Renal cortical epithelial cell (primary cell): ENCODE measurements at places on chromosomes 7 and 10.

DNA sequence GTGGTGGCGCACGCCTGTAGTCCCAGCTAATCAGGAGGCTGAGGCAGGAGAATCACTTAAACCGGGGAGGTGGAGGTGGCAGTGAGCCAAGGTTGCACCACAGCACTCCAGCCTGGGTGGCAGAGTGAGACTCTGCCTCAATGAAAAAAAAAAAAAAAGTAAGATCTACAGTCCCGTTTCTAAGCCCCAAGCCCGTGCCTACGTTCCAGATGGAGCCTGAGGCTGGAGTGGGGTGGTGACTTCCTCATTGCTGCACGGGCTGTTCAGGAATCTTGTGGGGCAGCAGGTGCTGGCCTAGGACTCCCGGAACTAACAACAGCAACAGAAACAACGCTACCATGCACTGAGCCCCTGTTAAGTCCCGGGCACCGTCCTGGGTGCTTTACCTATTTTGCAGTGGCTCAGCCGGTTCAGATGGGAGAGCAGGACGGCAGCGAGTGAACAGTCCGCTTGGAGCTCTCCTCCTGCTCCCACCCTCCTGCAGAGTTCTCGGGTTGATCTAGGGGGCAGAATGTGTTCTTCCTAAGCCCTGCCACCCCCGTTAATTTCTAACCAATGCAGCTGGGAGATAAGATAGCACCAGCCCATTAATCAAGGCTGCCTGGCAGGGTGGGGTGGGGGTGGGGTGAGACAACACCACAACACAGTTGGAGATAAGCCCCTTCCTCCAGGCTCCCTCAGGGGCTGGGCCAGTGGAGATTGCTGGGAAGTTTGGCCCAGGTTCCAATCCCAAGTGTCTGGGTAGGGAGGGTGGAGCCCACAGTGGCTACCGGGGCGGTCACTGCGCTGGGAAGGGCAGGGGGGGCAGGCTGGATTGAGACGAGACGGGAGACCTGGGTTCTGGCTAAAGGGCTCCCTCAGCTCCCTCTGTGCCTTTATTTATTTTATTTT is 17.0 kb upstream of the SFRP5 start:
- peak; percentile 25 for DNase-seq

DNA sequence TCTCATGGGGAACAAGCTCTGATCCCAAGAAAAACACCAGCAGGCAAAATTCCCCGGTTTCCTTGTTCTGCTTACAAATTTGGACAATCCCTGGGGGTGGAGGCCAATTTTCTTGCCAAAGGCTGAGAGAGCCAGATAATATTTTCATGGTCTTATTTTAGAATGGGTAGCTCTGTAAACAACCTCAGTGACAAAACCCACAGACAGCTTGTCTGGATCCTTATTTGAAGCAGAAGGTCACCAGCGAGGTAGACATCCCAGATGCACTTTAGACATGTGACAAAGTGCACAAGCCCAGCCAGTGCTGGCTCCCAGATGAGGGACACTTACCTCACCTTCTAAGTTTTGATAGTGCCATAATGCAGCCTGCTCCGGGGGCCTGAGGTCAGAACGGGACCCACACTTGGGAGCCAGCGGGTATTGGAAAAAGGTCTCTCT is 102.6 kb upstream of the DDC start:
- no peak for DNase-seq

DNA sequence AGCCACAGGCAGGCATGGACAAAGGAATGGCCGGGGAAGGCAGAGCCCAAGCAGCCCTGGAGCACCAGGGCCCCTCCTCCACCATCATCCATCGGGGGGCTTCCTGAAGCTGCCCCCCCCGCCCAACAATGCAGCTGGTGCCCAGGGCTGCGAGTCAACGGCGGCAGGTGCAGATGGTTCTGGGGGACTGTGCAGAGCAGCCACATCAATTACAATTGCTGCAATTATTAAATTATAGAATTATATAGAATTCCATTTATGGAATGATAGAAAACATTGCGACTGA is 28.3 kb downstream of the EBF3 start:
- no peak for DNase-seq

GRCh38 chr10:28805390-28805789 is 128.1 kb downstream of the BAMBI start:
- DNase-seq: peak; percentile 6

DNA sequence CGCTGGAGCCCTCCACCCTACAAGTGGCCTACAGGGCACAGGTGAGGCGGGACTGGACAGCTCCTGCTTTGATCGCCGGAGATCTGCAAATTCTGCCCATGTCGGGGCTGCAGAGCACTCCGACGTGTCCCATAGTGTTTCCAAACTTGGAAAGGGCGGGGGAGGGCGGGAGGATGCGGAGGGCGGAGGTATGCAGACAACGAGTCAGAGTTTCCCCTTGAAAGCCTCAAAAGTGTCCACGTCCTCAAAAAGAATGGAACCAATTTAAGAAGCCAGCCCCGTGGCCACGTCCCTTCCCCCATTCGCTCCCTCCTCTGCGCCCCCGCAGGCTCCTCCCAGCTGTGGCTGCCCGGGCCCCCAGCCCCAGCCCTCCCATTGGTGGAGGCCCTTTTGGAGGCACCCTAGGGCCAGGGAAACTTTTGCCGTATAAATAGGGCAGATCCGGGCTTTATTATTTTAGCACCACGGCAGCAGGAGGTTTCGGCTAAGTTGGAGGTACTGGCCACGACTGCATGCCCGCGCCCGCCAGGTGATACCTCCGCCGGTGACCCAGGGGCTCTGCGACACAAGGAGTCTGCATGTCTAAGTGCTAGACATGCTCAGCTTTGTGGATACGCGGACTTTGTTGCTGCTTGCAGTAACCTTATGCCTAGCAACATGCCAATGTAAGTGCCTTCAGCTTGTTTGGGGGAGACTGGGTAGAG is at the start of gene COL1A2:
TSS of gene COL1A2 (plus strand) at position 459 of the 704 bp plus-strand sequence. CDS start at position 596, 137 bp downstream.
- DNase-seq: peak; percentile 13

- DNase-seq: no peak
Measured at GRCh38 chr7:101969997-101970585, 152.7 kb downstream of the CUX1 start.

DNA sequence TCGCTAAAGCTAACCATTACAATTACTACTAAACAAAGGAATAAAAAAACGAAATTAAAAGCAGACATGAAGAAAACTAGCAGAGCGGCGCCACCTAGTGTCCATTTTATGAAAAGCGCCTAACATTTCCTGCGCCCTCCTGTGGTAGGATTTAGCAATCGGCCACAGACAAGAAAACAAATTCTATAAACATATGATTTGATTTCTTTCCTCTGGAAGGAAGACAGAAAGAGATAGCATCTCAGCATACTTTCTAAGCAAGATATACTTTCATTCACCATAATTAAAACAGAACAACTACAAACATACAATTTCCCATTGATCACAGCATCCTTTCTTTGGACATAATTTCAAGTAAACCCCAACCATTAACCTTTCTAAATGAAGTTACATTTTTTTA is 337.7 kb upstream of the NPVF start:
- DNase-seq: peak; percentile 49

DNA sequence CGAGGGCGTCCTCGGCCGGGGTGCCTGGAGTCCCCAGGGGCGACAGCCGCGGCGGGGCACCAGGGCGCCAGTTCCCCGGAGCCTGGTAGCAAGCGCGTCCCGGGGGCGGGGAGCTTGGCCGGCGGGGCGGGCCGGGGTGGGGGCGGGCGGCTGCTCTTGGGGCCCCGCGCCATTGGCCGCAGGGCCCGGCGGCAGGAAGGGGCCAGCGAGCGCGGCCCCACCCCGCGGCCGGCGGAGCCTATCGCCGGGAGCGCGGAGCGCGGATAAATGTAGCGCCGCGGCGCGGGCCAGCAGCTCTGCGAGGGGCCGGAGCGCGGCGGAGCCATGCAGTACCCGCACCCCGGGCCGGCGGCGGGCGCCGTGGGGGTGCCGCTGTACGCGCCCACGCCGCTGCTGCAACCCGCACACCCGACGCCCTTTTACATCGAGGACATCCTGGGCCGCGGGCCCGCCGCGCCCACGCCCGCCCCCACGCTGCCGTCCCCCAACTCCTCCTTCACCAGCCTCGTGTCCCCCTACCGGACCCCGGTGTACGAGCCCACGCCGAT is at the start of gene HHEX:
TSS of gene HHEX (plus strand) at position 293 of the 548 bp plus-strand sequence. CDS start at position 325, 32 bp downstream.
- no peak for DNase-seq

GRCh38 chr10:97058521-97058920 is 127.2 kb downstream of the SLIT1 start:
- DNase-seq: no peak

DNA sequence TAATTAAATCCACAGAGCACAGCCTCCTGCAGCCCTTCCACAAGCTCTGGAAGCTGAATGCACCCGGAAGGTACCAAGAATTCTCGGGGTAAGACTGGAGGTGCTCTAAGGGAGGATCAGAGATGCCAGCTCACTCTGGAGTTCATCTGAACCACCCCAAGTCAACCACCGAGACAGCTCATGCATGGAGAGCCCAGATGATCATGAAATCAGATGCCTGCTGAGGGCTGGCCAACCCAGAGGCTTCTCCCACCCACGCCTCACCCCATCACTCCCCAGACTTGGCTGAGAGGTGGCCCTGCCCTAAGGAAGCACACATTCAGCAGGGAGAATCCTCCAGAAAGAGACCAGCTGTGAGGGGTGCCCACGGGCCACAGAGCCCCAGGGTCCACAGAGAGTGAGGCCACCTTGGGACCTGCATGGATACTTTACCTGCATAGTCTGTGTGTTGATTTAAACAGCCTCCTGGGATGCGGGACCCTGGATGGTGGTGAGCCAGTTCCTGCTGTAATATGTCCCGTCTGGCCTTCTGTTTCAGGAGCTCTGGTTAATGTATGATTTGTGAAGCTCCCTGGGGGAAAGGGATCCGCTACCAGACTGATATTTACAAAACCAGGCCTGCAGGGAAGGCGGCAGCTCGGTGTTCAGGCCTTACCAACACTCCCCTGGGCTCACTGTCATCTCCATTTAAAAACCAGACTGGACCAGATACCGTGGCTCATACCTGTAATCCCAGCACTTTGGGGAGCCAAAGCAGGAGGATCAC is 64.9 kb downstream of the INSIG1 start:
- no peak for DNase-seq
